ENCODE measurements at places on chromosomes 12 and 14.

GRCh38 chr14:98908050-98908449 is 363.9 kb downstream of the BCL11B start:
- no peak for DNase-seq

- no peak for DNase-seq
Measured at GRCh38 chr12:41663598-41664265, 475.6 kb downstream of the PDZRN4 start.

GRCh38 chr12:109435428-109436187 is 41.5 kb downstream of the KCTD10 start:
- no peak for DNase-seq

GRCh38 chr12:21305661-21306060 is 29.1 kb downstream of the SLCO1A2 start:
- DNase-seq: no peak

DNA sequence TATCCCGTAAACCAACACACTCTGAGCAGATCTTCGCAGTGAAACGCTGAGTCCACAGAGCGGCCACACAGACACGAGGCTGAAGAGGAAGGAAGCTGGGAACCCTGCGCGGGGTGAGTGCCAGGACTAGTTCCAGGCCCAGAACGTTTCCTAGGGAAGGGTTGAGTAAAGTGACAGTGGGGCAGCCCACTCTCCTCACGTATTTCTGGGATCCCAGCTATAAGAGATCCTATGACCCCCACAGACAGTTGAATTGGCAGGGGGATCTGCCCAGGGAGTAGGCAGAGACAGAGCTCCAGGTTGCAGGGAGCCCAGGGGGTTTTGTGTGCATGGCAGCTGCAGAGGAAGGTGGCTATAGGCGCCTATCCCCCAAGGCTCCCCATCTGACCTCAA is 51.1 kb downstream of the GTF2A1 start:
- no peak for DNase-seq

Data from stimulated activated CD4-positive, alpha-beta T cell treated with anti-CD3 and anti-CD28 coated beads, Interleukin-1b, Interleukin-23, amount 100 ng/mL, for 1 hour (primary cell).